Effector CD8-positive, alpha-beta T cell (primary cell): ENCODE measurements at places on chromosomes 2 and 18.

GRCh38 chr2:205720451-205720902 is 38.2 kb downstream of the NRP2 start:
- DNase-seq: no peak

DNA sequence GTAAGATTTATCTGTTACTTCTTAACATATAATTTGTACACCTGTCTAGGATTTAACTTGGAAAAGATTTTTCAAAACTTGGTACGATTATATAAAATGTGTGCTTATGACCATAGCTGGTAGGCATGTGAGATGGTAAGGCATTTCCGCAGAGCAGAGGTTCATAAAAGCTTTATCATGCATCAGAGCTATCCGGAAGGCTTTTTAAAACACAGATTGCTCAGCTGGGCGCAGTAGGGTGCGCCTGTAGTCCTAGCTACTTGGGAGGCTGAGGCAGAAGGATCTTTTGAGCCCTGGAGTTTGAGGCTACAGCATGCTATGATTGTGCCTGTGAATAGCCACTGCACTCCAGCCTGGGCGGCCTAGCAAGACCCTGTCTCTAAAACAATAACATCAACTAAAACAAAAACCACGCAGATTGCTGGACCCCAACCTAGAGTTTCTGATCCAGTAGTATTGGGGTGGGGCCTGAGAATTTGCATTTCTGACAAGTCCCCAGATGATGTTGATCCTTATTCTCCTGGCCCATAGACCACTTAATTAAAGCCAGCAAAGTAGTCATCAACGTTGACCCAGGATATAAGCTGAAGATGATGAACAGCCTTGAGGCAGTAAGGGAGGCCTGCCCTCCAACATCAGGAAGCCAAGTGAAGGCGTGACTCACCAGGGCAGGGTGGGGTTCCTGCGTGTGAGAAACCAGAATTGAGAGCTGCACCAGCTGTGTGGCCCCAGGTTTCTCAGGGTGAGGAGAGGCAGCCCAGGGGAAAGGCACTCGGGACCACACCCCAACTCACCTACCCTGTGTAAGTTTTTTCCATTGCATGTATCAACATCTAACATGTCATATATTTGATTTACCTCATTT is 21.6 kb upstream of the SLC20A1 start:
- peak; percentile 16 for DNase-seq

- no peak for DNase-seq
Observed at GRCh38 chr2:71839826-71840225, 307.8 kb downstream of the CYP26B1 start.

- DNase-seq: no peak
Observed at GRCh38 chr18:53566626-53567025, 657.8 kb downstream of the MBD2 start.

DNA sequence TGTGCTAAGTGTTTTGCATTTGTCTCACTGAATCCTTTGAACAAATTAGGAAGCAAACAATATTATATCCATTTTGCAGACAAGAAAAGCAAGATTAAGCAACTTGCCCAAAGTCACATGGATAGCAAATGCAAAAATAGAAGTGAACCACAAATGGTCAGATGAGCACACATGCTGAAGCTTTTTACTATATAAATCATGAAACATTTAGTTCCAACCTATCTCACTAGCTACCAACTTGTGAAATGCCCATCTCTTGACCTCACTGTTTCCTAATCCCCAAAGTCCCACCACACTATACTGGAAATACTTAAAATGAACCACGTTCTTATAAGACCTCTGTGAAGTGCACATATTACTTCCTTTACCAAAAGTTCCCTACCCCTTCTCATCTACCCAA is 380.5 kb downstream of the ERBB4 start:
- DNase-seq: no peak

DNA sequence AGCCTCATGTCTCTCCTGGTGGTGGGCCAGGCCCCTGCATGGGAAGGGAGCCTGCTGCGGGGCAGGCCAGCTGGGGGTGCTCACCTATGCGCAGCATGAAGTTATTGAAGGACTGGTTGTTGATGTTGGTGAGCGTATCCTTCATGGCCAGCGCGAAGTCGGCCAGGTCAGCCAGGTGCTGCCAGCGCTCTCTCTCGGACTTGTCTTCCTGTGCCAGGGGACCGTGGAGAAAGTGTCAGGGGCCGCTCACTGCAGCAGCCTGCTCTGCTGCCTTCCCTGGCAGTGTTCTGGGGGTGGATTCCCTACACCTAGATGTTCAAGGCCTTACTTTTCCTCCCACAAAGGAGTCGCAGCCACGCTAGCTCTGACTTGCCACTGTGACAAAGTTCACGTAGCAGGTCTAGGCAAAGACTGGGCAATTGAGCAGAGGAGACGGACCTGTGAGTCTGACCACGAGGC is 28.2 kb downstream of the CENPO start:
- DNase-seq: no peak

- DNase-seq: no peak
Observed at GRCh38 chr2:208062113-208062512, 36.8 kb upstream of the PLEKHM3 start.

DNA sequence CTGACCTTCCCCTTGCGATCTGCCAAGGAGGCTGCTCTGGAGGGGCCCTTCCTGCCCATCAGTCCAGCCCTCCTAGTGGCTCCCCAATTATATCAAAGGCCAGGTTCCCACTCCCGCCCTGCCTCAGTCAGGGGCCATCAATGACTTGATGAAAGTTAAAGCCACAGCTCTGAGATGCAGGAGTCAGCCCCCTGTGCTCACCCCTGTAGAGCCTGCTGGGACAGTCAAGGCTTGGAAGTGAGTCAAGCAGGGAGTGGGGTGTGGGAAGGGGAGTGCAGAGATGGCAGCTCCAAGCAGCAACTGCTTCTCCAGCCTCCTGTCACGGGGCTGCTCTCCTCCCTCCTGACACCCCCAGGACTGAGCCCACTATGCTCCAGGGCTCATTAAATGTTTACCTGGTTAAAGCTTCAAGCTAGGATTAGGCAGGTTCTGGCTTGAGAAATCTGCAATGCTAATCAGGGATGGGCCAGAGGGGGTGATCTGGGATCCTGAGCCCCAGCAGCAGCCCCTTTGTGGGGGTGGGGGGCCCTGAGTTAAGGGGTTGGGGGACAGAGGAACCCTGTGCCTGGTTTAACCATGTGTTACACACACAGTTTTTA is 42.7 kb upstream of the ALK start:
- DNase-seq: no peak

DNA sequence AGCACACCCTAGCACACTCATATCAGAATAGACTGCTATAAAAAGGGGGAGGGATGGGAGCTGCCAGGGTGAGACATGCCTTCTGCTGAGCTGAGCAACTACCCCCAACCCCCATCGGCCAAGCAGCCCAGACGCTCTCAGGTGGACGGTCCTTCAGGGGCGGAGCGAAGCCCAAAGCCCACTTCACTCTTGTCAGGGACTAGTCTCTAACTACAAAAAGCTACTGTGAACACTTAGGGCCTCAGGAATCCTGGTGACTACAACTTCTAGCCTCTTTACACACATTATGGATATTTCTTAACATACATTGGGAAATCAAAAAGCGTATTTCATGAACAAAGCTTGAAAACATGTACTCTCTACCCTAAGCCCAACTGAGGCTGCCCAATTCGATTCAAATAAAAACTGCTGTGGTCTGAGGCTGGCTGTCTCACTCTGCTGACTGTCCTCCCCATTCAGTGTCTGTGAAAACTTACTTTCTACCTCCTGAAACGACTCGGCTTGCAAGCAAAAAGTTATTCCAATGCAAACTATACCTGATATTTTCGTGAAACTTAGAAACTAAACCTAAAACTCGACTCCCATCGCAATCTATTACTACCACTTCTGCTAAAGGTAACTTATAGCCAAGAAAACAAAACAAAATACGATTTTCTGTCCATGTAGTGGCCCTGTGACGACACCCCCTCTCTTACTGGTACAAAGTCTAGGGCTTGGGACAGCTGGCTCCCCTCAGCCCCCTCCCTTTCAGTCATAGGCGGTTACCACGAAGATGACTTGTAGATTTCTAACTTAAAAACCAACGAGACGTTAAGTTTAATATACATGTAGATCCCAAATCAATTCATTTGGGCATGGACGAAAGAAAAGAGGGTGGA is 1.2 kb downstream of the SERTAD2 start:
- no peak for DNase-seq
